ENCODE measurements at places on chromosomes 16 and 17.

DNA sequence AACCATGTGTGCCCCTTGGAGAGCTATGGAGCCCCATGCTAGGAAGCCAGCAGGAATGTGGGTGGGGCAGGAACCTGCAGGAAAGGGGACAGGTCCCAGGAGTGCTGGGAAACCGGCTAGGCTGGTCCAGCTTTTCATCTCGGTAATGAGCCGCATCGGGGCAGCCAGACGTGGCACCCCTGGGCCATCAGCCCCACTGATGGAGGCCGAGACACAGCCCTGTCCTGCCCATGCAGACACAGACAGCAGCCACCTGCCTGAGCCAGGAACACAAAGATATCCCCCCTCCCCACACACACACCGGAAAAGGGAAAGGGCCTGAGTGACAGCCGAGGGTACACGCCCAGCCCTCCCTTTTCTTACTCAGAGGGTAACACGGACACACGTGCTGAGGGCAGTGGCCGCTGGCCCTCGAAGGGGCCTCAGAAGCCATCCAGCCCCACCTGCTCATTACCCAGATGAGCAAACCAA is 18.1 kb downstream of the PPL start:
- DNase-seq, result no peak

DNA sequence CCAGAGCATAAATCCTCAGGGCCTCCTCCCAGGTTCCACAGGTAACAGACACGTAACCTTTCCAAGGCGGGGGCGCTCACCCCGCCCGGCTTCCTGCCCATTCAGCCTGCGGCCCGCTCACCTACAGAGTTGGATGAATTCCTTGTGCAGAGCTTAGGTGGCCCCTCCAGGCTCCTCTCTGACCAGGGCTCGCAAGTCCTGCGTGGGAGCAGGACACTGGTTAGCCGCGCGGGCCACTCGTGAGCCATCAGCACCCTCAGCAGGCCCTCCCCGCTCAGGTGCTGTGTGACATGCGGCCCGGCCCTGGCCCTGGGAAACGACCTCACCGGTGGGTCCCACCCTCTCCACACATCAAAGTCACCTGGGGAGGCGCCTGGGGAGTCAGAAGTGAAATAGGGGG is 528 bp downstream of the TERB1 start:
- DNase-seq, result no peak

- DNase-seq, result no peak
These were observed 5.5 kb downstream of the ATF7IP2 start for GRCh38 chr16:10391339-10391738.

DNA sequence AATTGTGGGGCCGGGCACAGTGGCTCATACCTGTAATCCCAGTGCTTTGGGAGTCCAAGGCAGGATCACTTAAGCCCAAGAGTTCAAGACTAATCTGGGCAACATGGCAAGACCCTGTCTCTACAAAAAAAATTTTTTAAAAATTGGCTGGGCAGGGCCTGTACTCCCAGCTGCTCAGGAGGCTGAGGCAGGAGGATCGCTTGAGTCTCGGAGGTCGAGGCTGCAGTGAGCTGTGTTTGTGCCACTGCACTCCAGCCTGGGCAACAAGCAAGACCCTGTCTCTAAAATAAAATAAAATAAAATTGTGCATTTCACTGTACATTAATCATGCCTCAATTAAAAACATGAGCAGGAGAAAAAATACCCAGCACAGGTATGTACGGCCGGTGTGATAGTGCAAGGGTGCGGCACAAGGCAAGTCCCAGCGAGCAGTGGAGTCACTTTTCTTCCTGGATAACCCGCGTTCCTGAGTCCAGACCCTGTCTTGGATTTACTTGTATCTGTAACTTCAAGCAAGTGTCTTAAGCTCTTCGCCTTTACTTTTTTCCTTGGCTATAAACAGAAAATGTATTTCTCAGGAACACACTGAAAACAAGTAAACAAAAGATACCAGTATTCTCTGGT is 11.4 kb downstream of the ZDHHC7 start:
- DNase-seq, result no peak

DNA sequence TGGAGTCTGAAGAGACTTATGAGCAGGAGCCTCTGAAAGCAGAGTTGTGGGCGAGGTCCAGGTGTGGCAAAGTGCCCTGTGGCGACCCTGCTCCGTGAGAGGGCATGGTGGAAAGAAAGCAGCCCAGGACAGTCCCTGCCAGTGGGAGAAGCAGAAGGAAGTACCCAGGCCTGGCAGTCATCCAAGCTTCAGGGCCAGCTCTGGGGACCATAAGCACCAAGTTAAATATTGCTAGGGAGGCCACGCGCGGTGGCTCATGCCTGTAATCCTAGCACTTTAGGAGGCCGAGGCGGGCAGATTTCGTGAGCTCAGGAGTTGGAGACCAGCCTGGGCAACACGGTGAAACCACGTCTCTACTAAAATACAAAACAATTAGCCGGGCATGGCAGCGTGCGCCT is 4.9 kb upstream of the ASGR1 start:
- no peak for DNase-seq

- DNase-seq, result peak; percentile 19
These were observed at the start of gene DOK4 for GRCh38 chr16:57485916-57486857. TSS of gene DOK4 (minus strand) at chr16:57486493. CDS start at chr16:57479507, 6,986 bp downstream.

DNA sequence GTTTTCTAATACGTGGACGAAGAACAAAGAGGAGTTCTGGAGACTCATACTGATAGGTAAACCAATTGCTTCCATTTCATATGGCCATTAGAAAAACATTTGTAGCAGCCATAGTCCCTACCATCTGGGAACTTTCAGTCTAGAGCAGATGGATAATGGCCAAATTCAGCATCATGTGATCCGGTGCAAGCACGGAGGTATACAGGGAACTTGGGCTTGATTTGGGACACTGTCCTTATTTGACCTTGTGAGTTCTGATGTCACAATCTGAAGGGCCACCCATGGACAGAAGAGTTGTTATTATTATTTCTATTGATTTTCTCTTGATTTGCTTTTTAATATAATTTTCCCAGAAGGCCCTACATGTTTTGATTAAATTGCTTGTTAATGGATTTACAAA is 154.6 kb upstream of the ZNF267 start:
- no peak for DNase-seq

DNA sequence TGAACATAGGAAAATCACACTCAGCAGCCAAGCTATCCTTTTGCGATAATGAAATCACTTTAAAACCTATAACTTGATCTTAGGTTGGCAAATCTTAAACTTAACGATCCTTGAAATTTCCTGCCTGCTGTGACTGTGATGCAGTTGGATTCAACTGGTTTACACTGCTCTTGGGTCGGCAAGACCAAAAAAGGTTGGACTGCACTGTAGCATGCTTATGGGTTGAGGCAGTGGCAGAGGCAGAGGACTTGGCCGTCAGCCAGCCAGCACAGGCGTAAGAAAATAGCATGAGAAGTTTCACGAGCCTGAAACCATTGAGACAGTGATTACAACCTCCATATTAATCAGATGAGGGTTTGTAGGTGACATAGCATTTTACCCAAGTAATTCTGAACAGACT is 21.4 kb downstream of the WSB1 start:
- peak; percentile 85 for DNase-seq

GRCh38 chr17:67265436-67266019 is 20.5 kb upstream of the HELZ start:
- DNase-seq, result no peak

GRCh38 chr17:78678222-78678557 is 101.0 kb upstream of the DNAH17 start:
- no peak for DNase-seq

- DNase-seq, result no peak
These were observed 18.8 kb downstream of the TTYH2 start for GRCh38 chr17:74231928-74232907.

GRCh38 chr16:67868290-67868689 is 4.6 kb upstream of the EDC4 start:
- DNase-seq, result no peak

DNA sequence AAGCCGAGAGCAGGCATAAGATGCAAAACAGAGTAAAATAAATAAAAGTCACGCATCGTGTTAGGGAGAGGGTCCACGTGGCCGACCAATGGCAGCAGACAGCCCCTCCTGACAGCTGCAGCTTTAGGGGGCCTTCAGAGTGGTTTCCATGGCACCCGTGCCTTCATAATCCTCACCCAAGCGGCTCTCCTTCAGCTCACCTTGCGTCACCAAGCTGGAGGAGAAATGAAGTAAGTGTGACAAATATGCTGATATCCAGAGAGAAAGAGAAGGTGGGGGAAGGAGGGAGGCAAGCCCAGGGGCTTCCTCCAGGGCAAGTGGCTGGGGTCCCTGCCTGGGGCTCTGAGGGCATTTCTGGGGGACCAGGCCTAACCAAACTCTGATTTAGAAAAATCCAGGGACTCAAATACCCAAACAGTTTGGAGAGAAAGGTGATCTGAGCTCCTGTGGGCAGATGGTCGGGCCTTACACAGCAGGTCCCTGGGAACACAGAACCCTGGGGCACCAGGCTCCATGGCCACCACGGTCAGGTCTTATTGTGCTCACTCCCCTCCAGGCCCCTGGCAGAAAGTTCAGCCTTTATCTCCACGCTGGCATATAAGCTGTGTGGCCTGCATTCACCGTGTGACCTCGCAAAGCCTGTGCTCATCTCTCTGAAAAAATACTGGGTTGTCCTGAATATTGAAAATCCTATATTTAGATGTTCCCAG is 80.7 kb upstream of the TNRC6C start:
- DNase-seq, result no peak

DNA sequence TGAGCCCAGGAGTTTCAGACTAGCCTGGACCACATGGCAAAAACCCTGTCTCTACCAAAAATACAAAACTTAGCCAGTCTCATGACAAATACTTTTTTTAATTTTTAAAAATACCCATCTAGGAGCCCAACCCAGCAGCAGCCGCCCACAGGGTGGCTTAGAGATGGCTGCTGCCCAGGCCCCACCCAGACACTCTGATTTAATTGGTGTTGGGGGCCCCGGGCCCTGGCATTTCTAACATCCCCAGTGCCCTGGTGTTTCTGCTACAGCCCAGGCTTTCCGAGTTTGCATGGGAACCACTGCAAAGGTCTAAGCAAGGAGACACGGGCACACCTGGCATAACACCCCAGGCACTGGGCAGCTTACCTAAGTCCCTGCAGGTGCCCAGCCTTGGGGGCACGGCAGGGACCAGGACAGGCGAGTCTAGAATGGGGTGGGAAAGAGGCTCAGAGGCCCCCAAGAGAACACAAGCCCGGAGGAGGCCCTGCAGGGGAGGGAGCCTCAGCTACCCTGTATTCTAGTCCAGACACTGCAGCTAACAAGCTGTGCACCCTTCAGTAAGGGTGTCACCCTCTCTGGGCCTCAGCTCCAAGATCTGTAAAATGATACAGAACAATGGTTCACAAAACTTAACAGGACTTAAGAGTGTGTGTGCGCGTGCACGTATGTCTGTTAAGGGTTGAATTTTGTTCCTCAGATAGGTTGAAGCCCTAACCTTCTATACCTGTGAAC is 48.8 kb downstream of the RMI2 start:
- DNase-seq, result no peak

- DNase-seq, result no peak
These were observed 12.0 kb downstream of the CA4 start for GRCh38 chr17:60161598-60162330.

- DNase-seq, result no peak
These were observed 7.2 kb upstream of the C17orf78 start for GRCh38 chr17:37368577-37368976.

GRCh38 chr17:78806451-78806850 is 24.4 kb upstream of the CYTH1 start:
- no peak for DNase-seq

GRCh38 chr16:31355431-31356100 is 590 bp downstream of the ITGAX start:
- DNase-seq, result no peak

GRCh38 chr16:83095941-83096692 is 469.3 kb downstream of the CDH13 start:
- DNase-seq, result no peak

DNA sequence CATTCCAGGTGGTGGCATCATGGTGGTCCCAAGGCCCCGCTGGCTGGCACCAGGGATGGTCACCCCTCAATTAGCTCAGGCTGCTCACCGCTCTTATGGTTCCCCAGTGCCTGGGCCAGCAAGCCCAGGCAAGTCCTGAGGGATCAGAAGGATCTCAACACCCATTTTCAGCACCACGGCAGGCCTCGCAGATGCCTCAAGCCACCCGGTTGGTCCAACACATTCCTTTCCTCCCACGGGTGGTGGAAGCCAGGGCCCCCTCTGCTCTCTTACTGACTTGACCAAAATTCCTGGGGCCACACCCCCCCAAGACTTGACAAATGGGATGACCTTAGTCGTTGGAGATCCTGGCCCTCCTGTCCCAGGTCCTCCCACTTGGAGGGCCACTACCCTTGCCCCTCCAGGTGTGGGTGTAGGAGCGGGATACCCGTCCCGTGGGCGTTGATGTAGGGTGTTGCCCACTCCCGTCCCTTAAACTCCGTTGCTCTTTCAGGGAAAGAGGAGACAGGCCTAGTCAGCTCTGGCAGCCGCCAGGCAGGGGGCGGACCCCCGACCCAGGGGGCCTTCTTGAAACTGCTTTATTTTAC is 5.9 kb downstream of the ZNF205 start:
- DNase-seq, result no peak

DNA sequence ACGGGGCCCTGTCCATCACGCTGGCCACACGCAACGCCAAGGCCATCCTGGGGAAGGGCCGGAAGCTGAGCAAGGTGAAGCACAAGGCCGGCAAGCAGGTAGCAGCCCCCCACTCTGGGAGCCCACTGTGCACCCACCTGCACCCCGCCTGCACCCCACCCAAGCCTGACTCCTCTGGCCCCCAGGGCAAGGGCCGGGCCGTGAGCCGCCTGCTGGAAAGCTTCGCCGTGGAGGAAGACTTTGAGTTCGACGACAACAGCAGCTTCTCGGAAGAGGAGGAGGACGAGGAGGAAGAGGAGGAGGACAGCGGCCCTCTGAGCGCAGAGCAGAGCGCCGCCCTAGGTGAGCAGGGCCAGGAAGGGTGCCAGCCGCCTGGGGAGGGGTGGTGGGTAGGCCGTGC is 54.0 kb downstream of the ACTG1 start:
- no peak for DNase-seq

- no peak for DNase-seq
These were observed 38.7 kb downstream of the NLRC5 start for GRCh38 chr16:57028086-57028485.

GRCh38 chr17:59097876-59098275 is 8.8 kb downstream of the TRIM37 start:
- DNase-seq, result no peak

DNA sequence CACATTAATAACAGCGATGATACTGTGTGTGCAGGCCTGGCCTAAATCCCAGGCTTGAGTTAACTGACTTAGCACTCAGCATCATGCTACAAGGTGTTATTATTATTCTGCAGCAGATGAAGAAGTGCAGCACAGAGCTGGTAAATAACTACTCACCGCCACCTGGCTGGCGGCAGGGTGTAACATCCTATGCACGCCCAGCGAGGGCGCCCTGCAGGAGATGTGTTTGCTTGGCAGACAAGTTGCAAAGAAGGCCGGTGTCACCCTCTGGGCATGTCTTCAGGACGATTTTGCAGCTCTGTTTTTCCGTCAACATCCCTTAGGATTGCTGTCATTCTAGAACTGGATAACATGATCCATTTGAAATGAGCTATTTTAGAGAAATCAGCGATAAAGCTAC is 30.1 kb downstream of the DNAH9 start:
- no peak for DNase-seq

- no peak for DNase-seq
These were observed 7.9 kb downstream of the KCTD5 start for GRCh38 chr16:2689968-2690801.

Data from AG09319 (cell line).